ENCODE measurements at places on chromosomes 1 and 21.

DNA sequence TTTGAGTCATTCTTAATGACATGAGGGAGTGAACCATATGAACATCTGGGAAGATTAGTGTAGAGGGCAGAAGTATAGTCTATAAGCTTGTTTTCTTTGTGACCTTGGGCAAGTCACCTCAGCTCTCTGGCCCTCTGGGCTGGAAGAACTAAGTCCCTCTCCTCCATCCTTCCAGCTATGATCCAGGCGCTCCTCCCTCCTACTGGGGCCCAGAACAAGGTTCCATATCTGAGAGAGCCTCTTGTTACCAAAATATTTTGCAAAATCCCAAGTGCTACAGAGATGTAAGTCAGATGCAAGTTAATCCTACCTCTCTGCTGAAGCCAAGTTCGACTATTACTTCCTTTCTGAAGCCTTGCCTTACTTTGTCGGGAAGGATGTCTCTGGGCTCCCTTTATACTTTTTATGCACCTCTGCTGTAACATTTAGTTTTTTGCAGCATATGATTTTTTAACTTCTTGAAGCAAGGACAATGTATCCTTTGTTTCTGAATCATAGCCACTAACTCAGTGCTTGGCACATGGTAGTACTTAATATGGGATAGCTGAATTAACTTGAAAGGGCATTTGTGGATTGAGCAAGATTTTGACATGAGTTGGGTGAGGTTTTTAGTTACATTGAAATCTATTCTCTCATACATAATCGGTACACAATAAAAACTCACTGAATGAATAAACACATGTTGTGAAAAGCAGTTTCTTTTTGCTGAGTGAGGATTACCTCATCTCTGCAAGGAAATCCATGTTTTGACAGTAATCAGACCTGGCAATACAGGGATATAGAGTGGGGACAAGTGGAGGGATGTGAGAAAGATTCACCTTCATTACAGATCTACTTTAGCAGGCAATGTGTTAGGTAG lies 54.7 kb upstream of the BEND5 start:
- DNase-seq, result no peak

DNA sequence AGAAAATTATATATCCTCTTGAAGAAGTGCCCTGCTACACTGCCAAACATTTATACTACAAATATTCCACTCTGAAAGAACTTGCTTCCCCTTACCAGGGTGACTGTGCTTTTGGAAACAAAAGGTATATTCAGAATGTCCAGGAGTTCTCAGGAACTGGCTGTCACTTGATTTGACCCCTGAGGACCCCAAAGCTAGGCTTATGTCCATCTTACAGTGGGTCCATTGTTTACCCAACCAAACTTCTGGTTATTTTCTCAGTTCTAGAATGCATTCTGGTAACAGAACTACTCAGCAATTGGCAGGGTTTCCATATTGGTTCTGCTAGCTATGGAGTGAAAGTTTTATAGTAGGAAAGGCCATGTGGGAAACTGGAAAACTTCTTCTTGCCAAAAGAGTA lies 207.1 kb upstream of the KCTD3 start:
- no peak for DNase-seq

- no peak for DNase-seq
Measured at GRCh38 chr21:15549671-15550070, 180.1 kb upstream of the USP25 start.

GRCh38 chr1:170214117-170215032 lies 68.6 kb downstream of the NTMT2 start:
- no peak for DNase-seq

DNA sequence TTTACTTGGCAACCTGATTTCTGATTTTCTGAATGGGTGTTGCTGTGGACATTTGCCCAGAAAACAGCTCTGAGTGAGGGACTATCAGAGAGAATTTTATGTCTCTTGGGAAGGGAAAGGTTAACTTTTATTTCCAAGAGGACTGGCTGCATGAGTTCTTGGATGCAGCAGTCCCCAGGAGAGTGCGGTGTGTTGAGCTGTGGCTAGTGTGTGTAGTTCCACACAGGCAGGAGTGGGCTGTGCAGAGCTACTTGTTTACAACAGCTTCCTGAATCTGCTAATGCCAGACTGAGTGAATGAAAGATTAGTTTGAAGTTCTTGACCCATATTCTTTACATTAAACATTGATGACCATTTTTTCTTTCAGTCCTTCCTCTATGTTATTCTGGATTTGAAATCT lies 41.0 kb upstream of the APOBEC4 start:
- DNase-seq, result no peak

- DNase-seq, result peak; percentile 81
Measured at GRCh38 chr1:224182057-224182865, 779 bp upstream of the DEGS1 start.

DNA sequence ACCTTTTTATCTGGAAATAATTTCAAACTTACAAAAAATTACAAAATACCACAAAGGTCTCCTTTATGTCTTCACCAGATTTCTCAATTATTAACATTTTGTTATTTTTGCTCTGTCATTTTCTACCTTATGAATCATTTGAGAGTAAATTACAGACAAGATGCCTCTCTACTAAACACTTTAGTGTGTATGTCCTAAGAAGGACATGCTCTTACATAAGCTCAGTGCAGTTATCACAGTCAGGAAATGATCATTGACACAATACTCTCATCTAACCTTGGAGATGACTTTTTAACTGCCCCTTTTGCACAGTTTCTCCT lies 378.9 kb upstream of the RUNX1 start:
- no peak for DNase-seq

- DNase-seq, result no peak
Measured at GRCh38 chr21:31358158-31358557, 14.1 kb upstream of the TIAM1 start.

DNA sequence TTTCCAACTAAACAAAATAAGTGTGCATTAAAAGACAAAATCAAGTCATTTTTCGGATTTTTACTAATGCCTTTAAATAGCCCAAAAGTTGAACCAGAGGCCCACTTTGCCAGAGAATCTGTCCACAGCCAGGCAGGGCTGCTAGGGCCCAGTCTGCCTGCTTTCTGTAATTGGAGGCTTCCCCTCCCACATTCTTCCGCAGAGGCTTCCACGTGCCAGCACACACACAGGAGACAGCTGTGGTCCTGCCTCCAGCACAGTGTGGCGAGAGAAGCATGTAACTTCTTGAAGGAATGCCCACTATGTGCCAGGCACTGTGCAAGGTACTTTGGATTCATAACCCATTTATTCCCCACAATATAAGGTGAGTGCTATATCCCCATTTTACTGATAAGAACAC lies 11.3 kb upstream of the PDZK1IP1 start:
- no peak for DNase-seq

GRCh38 chr1:201277441-201277840 lies 5.9 kb upstream of the PKP1 start:
- DNase-seq, result no peak
